ENCODE measurements at places on chromosomes 5 and 9. TPM values are rescaled to one million over a fixed set of nuclear protein-coding genes. Genes with fewer than 3 reads are reported as not detected.

- DNase-seq = no peak
Observed at GRCh38 chr9:85053206-85053786, 383.8 kb downstream of the NTRK2 start.

- no peak for DNase-seq
Observed at GRCh38 chr5:115052948-115053347, 116.8 kb downstream of the TRIM36 start.

DNA sequence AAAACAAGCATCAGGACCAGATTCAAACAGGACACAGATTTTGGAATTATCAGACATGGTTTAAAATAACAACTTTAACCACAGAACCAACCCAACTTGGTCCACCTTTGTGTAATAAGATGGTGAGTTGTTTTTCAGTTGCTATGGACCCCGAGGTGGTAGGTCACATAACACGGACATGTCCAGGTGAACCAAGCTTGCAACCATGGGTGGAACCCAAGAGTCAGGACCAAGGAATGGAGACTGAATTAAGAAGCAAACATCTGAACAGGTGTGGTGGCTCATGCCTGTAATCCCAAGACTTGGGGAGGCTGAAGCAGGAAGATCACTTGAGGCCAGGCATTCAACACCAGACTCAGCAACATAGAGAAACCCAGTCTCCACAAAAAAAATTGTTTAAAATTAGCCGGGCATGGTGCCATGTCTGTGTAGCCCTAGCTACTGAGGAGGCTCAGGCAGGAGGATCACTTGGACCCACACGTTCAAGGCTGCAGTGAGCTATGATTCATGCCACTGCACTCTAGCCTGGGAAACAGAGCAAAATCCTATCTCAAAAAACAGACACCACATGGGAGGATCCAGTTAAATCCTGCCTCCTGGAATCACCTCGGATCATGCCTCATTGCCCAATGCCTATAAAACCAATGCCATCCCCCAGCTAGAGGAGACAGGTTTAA lies 10.6 kb downstream of the PTBP3 start:
- no peak for DNase-seq

- DNase-seq = no peak
Observed at GRCh38 chr9:88090151-88090581, 48.1 kb downstream of the SPATA31C2 start.

DNA sequence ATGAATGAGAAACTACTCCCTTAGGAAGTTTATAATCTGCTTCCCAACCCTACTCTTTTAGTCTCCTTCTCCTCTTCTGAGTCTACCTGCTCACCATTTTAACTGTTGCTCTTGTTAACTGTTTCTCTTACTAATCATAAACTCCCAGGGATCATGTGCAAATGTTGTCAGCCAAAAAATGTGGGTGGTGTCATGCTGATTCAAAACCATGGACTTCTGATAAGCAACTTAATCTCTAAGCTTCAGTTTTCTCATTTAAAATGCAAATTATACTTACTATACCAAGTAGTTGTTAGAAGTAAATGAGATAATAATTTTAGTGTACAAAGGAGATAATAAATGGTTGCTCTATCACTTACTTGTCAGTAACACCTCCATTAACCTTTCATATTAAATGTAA lies 45.9 kb upstream of the TLX3 start:
- DNase-seq = no peak

GRCh38 chr9:26786564-26786963 lies 106.0 kb downstream of the CAAP1 start:
- peak; percentile 28 for DNase-seq

DNA sequence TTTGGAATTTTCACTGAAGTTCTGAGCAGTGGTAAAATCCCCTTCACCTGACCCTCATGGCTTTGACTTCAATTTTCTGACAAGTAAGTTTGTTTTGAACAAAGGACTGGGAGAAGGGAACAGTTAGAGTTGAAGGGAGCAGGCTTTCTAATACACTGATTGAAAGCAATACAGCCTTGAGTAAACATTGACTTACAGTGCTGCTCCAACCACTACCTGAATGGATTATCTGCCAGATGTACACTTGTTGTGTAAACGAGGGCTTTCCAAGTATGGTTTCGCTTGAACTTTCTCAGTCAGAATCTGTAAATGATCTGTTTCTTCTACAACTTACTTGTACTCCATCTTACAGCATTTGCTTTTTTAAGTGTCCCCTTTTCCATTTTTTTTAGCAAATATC lies 1414.9 kb upstream of the NUDT12 start:
- no peak for DNase-seq

- DNase-seq = no peak
Observed at GRCh38 chr9:134010310-134011173, 14.7 kb upstream of the BRD3OS start.

- DNase-seq = no peak
Observed at GRCh38 chr5:164360589-164360988, 855.2 kb downstream of the MAT2B start.

DNA sequence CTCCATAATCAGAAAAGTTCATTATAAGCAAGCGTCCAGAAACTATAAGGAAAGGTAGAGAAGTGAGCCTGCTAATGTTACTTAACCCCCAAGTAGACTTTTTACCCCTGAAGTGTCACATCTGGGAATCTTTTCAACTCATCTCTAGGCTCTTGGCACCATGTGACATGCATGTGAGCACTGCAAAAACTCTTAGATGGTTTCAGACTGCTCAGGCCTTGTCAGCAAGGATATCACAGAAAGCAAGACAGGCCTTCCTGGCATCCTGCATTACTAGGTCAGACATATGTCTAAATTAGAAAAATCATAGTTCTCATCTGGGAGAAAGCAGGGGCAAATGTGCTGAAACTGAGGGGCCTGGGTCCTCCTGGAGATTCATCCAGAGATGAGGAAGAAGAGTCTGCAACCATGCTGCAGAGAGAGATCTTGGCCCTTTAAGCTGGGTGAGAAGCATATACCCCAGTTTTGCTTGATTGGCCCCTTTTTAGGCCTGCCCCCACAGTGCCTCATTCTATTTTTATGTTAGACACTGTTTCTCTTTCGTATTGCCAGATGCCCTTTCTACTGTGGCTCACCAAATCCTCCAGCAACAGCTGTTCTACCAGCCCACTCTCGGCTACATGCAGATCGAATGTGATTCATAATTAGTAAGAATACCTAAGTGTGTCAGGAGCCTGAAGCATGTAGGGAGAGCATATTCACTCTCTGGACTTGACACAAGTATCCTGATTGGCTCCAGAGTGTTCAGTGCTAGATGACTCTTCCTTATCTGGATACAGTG lies 19.0 kb downstream of the TMEM8B start:
- no peak for DNase-seq

DNA sequence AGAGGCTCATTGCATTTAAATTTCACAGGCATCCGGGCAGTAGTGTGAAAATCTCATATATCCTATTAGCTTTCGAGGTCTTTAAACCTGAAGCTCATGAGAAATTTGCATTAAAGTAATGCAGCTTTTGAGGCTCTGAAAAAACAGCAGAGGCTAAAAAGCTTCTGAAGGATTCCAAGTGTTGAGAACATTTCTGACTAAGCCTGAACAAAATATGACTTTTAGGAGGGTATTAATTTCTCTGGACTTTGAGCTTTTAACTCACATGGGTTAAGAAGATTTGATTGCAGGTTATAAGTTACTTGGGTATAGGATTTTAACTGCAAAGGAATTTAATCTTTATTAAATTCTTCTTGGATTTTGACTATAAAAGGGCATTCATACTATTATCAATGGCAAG lies 743.9 kb downstream of the TLE1 start:
- DNase-seq = no peak

GRCh38 chr5:40775085-40775845 lies 19.5 kb upstream of the TTC33 start:
- DNase-seq = no peak

- no peak for DNase-seq
Observed at GRCh38 chr5:154860123-154860522, 1.7 kb downstream of the CNOT8 start.

GRCh38 chr9:124054582-124055227 lies 43.1 kb downstream of the LHX2 start:
- no peak for DNase-seq

DNA sequence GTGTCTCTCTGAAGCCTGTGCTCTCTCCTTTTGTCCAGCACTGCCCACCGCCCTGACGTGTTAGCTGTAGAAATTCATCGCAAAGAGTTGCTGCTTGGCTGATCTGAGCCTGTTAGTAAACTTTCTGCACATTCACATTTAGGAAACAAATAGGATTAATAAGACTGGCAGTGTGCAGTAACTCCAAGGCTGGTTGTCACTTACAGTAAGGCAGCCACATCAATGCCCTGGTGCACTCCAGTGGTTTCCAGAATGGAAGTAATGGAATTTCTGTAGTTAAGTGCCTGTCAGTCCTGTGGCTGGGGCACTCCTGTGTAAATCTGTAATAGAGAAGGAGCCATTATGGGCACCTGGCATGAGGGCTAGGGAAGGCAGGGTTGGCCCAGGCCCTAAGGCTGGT lies 70.6 kb downstream of the DOCK2 start:
- DNase-seq = no peak

DNA sequence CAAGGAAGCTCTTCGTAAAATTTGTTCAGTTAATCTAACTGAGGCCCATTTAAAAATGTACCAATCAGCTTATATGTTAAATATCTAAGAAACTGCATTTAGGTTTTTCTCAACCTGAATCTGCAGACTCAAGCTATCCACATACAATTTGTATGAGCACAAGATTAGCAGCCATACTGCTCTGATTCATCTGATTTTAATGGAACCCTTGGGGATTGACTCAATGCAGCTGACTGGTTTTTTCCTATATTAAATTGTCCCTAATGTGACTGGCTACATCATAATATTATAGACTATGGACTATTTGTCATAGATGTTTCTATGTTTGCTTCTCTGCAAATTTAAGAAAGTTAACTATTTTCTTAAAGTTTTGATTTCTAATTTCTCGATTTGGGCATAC lies 451.0 kb upstream of the TUSC1 start:
- DNase-seq = no peak

DNA sequence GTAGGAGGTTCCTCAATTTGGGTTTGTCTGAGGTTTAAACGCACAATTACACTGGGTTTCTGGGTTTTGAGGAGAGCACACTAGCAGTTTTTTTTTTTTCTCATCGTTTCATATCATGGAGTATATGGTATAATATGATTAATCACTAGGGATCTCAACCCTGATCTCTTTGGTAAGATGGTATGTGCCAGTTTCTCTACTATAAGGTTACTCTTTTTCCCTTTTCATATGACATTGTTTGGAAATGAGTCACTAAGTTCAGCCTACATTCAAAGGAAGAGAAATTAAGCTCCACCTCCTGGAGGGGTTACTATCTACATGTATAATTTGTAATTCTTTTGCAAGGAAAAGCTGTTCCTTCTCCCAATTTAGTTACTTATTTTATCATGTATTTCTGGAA lies 35.2 kb downstream of the MTRR start:
- DNase-seq = no peak

DNA sequence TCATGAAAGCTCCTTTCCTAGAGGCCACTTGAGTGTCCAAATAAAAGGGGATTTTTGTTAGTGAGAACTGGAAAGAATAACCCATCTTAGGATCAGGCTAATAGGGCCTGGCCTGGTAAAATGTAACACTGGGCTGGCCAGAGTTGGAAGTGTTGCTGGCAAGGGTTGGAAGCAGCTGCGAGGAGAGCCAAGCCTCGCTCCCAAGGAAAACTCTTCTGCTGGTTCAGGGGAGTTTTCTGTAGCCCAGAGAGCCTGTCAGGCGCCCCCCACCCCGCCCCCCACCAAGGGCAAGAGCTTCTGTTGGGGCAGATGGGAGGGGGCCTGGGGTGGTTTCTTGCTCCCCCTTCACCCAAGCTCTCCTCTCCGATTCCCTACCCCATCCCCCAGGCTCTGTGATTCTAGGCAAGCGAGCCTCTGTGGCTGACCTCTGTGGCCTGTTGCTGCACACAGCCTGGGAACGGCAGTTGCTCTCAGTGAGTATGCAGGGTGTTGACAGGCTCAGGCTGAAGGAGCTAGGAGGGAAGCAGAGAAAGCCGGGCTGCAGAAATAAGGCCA lies 547.8 kb downstream of the CCDC171 start:
- DNase-seq = peak; percentile 33

GARIN3 gene
- total RNA-seq = not detected

ARL14EPL gene
- total RNA-seq = not detected

- peak; percentile 51 for DNase-seq
Observed at GRCh38 chr5:154444556-154445421, 1.0 kb upstream of the SAP30L start.

CATSPER3 gene
- total RNA-seq = 0.50 TPM

- DNase-seq = no peak
Observed at GRCh38 chr9:6930827-6931226, 173.1 kb downstream of the KDM4C start.

GRCh38 chr9:89352874-89353649 lies 34.8 kb downstream of the SECISBP2 start:
- DNase-seq = no peak

DNA sequence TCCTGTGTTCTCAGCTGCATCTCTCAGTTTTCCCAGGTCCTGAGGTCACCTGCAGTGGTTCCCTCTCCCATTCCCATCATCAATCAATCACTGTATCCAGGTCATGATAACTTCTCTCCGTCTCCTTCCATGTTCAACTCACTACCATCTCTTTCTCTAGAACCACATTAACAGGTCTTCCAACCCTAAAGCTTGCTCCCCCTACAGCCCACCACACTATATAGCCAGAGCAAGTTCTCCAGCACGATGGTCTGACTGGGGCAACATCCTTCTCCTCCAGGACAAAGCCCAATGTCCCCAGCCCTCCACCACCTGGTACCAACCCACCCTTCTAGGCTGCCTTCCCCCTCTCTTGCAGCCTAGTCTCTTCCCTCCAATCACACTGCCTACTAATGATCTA lies 241.6 kb downstream of the CDK5RAP2 start:
- no peak for DNase-seq

TMC1 gene
- 2.5 TPM for total RNA-seq

RBM22 gene
- 47.0 TPM for total RNA-seq

DNA sequence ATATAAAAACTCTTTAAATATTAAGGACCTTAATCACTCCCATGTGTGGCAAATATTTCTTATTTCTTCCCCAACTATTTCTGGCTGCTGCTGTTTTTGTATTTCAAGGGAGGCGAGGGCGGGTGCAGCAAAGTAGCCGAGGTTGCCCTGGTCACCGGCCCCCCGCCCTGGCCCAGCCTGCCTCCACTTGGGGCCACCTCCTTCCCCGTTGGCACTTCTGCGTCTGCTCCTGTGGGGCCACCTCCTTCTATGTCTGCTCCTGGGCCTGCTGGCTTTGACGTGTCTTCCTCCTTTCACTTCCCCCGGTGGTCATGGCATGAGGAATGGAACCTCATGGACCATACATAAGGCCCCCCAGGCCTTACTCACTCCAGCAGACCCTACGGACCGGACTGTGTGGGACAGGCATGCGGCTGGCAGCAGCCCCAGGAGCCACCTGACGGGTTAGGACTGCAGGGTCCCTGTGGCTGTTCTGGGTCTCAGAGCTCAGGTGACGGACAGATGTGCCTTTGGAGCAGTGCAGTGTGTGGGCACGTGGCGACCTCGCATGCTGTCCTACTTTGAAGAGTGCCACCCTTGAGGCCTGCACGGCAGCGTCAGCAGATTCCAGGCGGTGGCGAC lies 5.8 kb upstream of the ENTPD8 start:
- no peak for DNase-seq

- no peak for DNase-seq
Observed at GRCh38 chr5:137847687-137848086, 20.0 kb upstream of the MYOT start.

IL9 gene
- total RNA-seq = not detected

Data from H9 (cell line).